GM12892 (cell line): ENCODE measurements at places on chromosomes 1 and 21.

DNA sequence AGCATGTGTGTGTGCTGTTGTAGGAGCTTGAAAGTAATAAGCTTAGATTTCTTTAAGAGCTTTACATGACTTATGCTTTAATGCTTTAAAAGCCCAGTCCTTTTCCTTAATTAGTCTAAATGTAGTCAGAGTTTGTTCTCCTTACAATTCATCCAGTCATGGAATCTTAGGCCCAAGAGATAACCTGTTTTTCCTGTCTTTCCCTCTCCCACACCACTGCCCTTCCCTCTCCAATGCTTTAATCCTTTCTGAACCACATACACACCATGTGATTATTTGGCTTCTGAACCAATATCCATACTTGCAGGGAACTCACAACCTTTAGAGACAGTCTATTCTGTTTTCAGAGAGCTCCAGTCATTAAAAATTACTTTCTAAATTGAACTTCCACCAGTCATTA lies 37.6 kb downstream of the ALG6 start:
- no peak for DNase-seq

GRCh38 chr21:17472592-17473271 lies 40.1 kb upstream of the CXADR start:
- no peak for DNase-seq

GRCh38 chr1:246790364-246790763 lies 66.2 kb downstream of the SCCPDH start:
- DNase-seq, result no peak

- DNase-seq, result no peak
Measured at GRCh38 chr1:209625791-209626285, 26.4 kb downstream of the LAMB3 start.

- DNase-seq, result no peak
Measured at GRCh38 chr1:7407980-7408770, 362.9 kb upstream of the VAMP3 start.

GRCh38 chr21:45074048-45074817 lies at the start of gene ADARB1:
Gene ADARB1 (plus strand): TSS chr21:45074580. CDS start chr21:45171657, 97,077 bp downstream.
- DNase-seq, result peak; percentile 90

GRCh38 chr1:235586992-235587391 lies 62.6 kb downstream of the GNG4 start:
- no peak for DNase-seq

DNA sequence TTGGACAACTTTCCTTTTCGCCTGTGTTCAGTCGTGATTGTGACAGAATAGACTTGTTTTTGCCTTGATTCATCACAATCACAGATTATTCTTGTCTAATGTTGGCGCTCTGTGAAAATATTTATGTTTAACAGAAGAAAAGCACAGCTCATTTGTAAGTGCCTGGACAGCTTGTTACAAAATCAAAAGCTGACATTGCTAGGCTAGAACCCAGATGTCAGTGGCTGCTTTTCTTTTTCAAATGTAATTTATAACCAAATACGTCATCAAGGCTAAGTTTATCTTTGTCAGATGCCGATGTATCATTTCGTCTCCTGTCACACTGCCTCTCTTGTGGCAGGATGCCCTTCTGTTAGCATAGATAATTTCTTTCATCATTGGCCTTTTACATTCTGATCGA lies 1227.3 kb downstream of the PLA2G4A start:
- DNase-seq, result no peak

DNA sequence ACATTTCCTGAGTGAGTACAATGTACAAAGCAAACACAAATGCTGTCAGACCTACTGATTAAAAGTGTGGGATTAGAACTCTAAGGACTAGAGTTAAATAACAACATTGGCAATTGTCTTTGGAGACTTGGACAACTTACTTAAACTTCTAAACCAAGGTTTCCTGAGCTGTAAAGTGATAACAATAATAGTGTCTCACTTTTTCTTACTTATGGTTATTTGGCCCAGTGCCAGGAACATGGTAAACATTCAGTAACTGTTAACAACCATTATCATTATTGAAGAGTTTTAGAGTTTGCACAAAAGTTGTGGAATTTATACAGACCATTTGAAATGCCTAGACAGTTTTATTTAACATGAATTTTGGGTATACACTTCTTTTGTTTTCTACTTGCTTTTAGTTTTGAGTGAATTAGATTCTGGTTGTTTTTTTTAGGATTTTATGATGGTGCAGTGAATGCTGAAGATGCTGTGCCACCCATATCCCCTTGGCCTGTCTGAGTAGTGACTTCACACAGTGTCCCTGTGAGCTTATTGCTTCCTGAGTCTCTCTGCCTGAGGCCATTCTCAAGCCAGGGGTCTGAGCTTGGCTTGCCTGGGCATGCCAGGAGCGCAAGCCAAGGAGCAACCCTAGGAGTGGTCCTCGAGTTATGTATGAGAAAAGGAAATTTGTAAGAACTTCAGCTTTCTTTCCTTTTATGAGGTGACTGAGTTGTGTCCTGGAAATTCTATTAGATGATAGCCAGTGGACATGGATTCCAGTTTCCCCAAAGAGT lies 932.8 kb downstream of the TTLL7 start:
- DNase-seq, result no peak

DNA sequence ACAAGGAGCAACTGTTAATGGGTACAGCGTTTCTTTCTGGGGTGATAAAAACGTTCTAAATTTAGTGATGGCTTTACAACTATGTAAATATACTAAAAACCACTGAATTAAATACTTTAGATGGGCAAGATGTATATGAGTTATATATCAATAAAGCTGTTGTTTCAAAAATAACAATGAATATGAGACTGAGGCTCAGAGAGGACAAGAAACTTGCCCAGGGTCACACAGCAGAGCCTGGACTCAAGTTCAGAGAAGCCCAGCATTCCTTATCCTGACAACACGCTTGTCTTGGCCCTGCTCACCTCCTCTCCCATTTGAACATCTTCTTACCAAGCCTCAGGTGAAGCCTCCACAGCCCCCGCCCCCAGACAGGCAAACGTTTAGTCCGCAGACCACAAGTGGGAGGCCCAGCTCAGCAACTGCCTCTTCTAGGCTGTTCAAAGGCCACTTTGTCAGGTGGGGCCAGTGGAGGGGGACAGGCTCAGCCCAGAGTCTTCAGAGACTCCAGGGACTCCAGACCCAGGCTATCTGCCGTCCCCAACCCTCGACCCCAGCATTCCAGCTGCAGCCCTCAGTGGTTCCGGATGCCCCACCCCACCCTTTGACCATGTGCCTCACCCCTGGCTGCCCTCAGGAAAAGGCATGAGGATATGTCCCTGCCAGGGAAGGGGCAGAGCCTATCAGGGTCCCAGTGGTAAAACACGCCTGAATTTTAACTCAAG lies 17.9 kb downstream of the SDC3 start:
- DNase-seq, result no peak
